Epithelial cell of proximal tubule (primary cell): ENCODE measurements at places on chromosomes 13 and 19. TPM values are rescaled to one million over a fixed set of nuclear protein-coding genes. Genes with fewer than 3 reads are reported as not detected.

DNA sequence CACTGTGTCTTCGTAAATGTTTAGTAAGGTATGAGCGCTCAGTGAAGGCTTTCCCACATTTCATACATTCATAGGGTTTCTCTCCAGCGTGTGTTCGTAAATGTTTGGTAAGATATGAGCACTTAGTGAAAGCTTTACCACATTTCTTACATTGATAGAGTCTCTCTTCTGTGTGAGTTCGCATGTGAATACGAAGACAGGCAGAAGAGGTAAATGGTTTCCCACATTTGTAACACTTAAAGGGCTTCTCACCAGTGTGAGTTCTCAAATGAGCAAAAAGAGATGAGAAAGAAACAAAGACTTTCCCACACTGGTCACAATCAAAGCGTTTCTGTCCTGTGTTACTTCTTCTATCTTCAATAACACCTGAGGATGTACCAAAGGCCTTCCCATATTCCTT, 31.3 kb downstream of the ZNF560 start:
- no peak for DNase-seq

- no peak for DNase-seq
Measured at GRCh38 chr13:113774177-113775107, 15.4 kb downstream of the TMEM255B start.

GRCh38 chr19:35629332-35629633, 447 bp downstream of the RBM42 start:
- DNase-seq, result no peak

GRCh38 chr19:55116232-55116858, 1.1 kb downstream of the PPP1R12C start:
- no peak for DNase-seq

GRCh38 chr13:22235950-22236290, 565.0 kb downstream of the FGF9 start:
- DNase-seq, result no peak

DNA sequence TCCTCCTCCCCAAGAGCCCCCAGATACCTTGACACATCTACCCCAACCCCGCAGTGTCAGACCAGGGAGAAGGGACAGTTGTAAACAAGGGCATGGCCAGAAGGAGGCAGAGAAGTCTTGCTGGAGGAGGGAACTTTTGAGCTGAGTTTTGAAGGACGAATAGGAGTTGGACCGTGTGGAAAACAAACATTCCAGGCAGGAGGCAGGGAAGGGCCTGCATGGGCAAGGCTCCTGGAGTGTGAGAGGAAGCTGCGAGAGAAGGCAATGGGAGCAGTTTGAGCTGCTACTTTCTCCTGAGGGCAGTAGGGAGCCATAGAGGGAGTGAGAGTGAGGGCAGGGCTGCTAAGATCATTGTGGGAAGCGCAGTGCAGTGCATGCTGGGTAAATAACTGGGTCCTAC, 23.3 kb downstream of the IL12RB1 start:
- DNase-seq, result no peak

DNA sequence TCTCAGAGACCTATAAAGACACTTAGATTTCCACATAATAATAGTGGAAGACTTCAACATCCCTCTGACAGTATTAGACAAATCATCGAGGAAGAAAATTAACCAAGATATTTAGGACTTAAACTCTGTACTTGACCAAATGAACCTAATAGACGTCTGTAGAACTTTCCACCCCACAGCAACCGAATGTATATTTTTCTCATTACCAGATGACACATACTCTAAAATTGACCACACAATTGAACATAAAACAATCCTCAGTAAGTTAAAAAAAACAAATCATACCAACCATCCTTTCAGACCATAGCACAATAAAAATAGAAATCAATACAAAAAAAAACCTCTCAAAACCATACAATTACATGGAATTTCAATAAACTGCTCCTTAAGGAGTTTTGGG, 201.0 kb downstream of the POSTN start:
- DNase-seq, result no peak

GRCh38 chr13:85148009-85148408, 651.2 kb downstream of the SLITRK6 start:
- DNase-seq, result no peak

GRCh38 chr13:25738342-25739196, 313.2 kb downstream of the SHISA2 start:
- DNase-seq, result no peak

DNA sequence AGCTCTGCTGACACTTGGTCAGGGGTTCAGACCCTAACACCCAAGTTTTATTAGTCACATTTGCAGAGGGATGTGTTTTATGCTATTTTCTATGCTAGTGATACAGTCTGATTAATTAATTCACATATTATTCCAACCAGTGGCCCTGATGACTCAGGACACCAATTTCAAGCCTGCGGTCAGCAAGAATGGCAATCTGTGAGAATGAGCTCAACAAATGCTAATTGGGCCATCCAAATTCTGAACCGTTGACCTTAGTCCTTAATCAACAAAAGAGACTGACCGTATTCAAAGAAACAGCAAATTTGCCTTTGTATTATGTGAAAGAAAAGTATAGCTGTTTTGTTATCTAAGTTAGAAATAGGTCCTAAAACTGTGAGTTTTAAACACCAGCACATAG, 9.6 kb upstream of the KL start:
- DNase-seq, result no peak

DNA sequence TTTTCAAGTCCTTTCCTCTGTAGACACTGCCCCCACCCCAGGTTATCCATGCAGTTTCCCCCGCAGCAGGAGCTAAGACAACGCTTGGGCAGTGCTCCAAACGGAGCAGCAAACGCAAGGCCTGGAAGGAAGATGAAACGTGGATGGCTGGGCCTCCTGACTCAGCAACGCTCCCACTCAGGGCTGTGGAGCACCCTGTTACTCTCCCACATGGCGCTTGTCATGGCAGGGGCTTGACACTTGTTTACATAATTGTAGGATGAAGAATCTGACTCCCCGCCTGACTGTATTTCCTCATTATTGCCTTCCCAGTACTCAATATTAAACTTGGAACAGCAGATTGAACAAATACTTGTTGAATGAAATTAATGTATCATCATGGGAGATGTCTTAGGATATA, 799 bp upstream of the C1QTNF9B start:
- no peak for DNase-seq

DNA sequence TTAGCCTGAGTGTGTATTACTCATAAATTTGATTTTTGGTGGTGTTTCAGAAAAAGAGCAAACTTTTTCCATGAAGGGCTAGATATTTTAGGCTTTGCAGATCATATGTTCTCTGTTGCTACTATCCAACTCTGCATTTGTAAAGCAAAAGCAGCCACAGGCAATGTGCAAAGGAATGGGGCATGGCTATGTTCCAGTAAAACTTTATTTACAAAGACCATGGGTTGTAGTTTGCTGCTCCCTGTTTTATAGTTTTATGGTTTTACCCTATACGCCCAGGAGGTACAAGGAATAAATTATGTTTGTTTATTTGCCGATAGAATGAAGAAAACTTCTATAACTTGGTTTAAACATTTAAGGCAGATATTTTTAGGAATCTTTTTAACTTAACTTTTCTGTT, 23.6 kb downstream of the IFT88 start:
- no peak for DNase-seq

- DNase-seq, result no peak
Measured at GRCh38 chr19:5128251-5128935, 159.5 kb downstream of the KDM4B start.

DNA sequence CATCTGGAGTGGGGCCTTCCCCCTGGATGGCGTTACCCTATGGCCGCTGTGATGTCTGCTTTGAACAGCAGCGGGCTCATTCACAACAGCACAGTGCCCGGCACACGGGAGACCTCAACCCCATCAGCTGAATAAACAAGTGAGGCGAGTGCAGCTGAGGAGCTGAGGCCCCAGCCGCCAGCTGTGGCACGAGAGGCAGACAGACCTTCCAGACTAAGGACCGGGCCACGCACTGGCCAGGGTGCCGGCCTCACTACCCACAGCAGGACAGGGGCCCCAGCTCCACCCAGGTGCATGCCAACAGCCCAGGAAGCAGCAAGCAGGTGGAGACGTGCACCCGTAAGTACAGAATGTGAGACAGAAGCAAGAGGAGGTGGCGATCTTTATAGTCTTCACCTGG, 39.6 kb downstream of the STK24 start:
- no peak for DNase-seq

DNA sequence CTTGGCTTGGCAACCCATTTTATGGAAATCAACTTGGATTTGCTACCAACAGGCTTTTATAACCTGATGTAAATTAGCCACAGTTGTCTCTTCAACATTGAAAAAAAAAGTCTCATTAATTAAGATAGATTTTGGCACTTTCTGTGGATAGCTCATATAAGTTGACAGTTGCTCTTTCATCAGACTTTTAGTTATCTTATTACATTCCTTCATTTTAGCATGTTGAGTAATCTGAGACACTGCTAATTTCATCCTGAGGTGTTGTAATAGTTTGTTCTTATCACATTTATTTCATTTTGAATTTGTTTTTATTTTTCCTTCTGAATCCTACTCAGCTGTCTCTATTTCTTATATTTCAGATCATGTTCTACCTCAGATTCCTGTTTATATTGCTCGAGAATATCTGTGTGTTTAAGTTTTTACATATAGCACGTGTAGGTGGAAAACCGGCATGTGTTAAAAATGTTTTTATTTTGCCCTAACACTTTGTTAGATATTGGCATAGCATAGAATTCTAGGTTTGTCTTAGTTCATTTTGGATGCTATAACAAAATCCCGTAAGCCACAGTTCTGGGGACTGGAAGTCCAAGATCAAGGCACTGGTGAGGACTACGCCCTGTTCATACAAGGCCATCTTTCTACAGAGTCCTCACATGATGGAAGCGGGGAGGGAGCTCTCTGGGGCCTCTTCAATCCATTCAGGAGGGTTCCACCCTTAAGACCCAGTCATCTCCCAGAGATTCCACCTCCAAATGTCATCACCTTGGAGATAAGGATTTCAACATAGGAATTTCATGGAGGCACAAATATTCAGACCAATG, 239.4 kb downstream of the COL4A1 start:
- DNase-seq, result no peak

DNA sequence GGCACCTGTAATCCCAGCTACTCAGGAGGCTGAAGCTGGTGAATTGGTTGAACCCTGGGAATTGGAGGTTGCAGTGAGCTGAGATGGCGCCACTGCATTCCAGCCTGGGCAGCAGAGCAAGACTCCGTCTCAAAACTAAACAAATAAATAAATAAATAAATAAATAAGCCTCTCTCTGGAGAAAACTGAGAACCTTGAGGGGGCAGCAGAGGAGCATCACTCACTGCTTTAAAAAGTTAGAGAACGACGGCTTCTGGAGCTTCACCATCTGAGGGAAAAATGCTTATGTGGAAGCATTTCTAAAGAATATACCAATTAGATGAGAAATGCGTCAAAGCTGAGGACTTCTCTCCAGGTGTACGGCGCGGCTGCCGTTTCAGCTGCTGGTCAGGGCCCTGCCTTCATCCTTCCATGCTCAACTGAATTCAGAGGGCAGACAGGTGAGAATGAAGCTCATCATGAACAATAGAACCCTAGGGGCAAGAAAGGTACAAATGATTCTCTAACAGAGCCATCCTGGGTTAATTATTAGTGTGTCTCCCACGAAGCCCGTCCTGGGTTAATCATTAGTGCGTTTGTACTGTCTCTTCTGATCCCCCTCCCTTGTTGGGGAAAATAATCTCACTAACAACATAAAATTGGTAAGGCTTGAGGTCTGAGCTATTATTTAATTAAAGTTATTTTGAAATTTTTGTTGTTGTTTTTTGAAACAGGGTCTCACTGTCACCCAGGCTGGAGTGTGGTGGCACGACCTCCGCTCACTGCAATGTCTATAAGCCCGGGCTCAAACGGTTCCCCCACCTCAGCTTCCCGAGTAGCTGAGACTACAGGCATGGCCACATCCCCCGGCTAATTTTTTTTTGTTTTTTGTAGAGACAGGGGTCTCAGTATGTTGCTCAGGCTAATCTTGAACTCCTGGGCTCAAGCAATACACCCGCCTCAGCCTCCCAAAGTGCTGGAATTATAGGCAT, 80.1 kb downstream of the IPO5 start:
- DNase-seq, result no peak

DNA sequence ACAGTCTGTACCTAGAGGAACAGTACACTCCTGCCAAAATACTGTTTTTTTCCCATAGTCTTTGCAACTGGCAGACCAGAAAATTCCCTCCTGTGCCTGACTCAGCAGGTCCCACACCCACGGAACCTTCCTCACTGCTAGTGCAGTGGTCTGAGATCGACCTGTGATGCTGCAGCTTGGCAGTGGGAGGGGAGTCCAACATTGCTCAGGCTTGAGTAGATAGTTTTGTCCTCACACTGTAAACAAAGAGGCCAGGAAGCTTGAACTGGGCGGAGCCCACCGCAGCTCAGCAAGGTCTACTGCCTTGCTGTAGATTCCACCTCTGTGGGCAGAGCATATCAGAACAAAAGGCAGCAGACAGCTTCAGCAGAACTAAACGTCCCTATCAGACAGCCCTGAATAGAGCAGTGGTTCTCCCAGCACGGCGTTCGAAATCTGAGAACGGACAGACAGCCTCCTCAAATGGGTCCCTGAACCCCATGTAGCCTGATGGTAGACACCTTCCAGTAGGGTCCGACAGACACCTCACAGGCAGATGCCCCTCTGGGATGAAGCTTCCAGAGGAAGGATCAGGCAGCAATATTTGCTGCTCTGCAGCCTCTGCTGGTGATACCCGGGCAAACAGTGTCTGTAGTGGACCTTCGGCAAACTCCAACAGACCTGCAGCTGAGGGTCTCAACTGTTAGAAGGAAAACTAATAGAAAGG, 92.7 kb downstream of the SUCLA2 start:
- DNase-seq, result no peak

DNA sequence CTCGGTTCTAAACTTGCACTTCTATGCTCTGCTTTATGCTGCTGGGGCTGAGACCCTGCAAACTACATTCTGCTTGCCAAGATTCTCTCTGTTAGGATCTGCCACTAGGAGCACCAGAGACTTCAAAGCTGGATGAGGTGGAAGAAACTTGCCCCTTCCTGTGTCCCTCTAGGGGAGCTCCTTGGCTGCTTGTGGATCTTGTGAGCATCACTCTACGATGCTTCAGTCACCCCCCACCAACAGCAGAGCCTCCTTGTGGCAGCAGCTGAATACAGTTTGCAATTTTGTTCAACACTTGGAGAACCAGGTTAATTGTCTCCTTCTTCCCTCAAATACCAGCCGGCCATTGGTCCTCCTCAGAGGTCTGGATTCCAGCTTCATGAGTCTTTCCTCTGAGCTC, 310.6 kb downstream of the FGF14 start:
- no peak for DNase-seq

The ZNF492 gene
- 2.3 and 3.1 TPM in 2 replicates for total RNA-seq

The SIGLECL1 gene
- not detected in 2 replicates for total RNA-seq

The ZNF229 gene
- 3.1 and 4.8 TPM in 2 replicates for total RNA-seq

The ZNF181 gene
- total RNA-seq, result 5.1 and 5.6 TPM in 2 replicates

The DLEU7 gene
- total RNA-seq, result not detected in 2 replicates

The DAND5 gene
- 0.06 and 0.07 TPM in 2 replicates for total RNA-seq

The ZNF568 gene
- 3.3 and 4.3 TPM in 2 replicates for total RNA-seq
